Activated T-helper 1 cell treated with Interleukin-2 at 50 U/mL for 16 hours (primary cell): ENCODE measurements at places on chromosomes 3 and 15.
A peak's percentile ranks its signal among the peaks of the same experiment; 100 is the strongest.

DNA sequence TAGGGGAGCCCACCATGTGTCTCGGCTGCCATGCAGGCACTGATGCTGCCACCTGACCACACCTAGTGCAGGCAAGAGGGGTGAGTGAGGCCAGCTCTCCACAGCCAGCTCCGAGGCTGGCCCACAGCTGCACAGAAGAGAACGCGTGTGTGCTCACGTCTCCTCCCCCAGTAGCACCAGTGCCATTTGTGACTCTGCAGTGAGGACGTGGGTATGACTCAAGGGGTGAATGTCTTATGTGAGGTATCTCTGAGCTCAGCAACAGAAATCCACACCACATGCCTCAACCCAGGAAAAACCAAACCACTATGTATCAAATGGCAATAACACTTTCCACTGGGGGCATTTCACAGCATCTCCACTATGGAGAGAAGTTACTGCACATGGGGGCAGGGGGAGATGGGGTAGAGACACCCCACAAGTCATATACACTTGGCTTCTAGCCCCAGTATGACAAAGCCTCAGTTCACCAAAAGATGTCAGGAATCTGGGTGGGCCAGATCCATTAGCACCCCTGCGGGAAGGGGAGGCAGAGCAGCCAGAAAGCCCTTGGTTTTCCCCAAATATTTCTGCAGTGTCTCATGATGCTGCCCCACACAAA, 87.6 kb downstream of the LRIG1 start:
- no peak for DNase-seq

DNA sequence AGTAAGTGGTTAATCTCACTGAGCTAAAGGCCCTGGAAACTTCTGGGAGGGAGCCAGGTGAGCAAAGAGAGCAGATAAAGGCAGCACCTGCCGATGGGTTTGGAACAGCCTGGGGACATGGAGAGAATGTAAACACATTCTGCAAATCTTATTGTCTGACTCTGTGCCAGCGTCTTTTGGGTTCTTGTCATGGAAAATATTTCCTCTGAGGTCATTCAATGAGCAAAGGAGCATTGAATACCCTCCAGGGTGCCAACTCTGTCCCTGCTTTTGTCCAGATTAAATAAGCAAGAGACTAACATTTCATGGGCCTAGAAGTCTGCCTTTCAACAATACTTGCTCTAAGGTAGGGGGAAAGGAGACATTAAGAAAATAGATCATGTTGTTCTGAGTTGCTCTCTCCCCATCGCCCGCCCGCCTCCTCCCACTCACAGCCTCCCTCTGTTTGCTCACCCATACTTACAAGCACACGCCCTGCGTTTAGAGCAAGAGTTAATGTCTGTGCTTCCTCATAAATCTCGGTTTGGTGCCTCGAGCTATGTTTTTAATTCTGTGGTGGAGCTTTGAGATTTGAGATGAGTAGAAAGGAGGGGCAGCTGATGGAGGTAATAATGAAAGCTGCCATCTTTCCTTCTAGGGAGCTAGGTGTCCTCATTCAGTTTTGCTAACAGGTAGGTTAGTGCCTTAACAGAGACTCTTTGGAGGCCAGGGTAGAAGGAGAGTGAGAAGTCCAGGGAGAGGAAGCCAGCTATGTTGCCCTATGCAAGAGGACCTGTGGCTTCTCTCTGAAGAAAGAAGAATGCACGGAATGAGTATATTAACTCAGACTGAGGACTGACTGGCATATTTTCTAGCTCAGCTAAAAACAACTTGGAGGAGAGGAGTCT, 132.9 kb downstream of the TPRG1 start:
- no peak for DNase-seq

GRCh38 chr3:48919215-48920138, 835 bp downstream of the ARIH2 start:
- peak; percentile 25 for DNase-seq

- no peak for DNase-seq
Measured at GRCh38 chr3:95394286-95394685, 1331.4 kb downstream of the NSUN3 start.

DNA sequence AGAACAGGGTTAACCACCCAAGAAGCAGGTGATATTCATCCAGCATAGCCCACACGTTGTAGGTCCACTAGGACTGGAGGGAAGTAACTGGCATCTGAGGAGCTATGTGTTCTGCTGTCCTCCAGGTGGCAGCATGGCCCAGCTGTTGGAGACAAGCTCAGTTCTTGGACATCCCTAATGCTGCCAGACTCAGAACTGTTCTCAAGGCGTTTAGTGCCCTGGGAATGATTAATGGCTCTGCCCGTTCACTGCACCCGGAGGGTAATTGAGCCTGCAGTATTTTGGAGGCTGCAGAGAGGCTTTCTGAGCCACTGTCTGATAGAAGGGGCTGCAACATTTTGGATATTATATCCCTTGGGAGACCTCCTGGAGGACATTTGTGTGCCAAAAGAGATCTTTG, 521.3 kb upstream of the SEMA6D start:
- peak; percentile 4 for DNase-seq

GRCh38 chr3:174094669-174095068, 697.1 kb downstream of the NLGN1 start:
- DNase-seq, result no peak

DNA sequence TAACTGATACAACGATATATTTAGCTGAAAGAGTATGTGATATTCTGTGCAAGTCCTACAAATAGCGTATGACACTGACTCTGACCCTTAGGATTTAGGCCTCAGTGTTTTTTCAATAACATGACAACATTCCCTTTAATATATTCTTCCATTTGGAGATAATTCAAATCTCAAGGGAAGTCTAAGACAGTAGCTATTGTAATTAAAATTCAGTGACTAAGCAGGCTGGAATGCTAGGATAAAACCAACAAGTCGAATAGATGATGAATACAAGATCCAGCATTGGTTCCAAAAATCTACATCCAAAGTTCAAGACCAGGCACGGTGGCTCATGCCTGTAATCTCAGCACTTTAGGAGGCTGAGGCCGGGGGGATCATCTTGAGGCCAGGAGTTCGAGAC, 56.2 kb downstream of the QTRT2 start:
- DNase-seq, result no peak

GRCh38 chr3:123653221-123653682, 68.4 kb upstream of the HACD2 start:
- no peak for DNase-seq

DNA sequence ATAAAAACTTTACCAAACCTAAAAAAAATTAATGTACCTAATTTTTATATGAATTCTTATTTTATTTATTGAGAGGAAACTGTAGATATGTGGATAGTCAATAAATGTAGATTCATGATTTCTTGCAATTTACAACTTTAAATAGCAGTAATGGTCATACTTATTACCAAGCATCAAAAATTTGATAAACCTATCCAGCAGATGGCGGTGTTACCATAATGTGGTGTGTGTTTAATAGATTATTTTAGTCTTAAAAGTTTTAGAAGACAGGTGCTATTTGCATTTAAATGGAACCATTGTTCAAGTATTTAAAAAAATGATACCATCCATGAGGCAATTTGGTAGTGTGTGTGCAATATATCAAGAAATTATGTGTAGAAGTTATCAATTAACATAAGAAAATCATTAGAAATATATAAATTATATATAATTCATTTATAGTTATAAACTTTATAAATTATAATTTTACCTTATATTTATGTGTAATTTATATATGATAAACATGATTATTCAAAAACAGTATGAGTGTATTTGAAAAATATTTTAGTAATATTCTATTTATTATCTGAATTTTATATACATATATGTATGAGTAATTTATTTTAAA, 176.0 kb upstream of the BCHE start:
- no peak for DNase-seq

GRCh38 chr3:8456412-8456811, 45.2 kb upstream of the LMCD1 start:
- DNase-seq, result no peak

GRCh38 chr3:78967061-78967460, 800.7 kb downstream of the ROBO1 start:
- no peak for DNase-seq

DNA sequence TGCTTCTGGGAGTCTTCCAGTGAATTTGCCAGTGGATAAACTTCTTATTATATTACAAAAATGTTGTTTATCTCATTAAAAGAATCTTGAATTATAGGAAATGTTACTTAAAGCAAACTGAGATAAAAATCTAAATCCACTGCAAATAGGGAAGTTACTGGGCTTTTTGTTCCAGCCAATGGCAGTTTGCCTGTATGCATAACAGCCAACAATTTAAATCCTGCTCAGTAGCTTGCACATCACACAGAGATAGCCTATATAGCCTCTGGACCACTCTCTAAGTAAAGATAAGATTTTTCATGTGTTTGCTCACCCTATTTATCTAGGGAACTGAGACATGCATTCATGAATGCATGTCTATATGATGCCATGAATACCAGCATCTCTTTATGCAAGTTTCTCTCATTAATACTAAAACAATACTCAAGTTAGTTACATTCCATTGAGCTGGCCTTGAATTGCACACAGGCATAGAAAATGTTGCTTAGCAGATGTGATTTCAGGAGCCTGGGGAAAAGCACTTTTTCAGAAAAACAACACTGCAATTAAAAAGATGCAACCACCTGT, 92.1 kb upstream of the GPR149 start:
- no peak for DNase-seq

DNA sequence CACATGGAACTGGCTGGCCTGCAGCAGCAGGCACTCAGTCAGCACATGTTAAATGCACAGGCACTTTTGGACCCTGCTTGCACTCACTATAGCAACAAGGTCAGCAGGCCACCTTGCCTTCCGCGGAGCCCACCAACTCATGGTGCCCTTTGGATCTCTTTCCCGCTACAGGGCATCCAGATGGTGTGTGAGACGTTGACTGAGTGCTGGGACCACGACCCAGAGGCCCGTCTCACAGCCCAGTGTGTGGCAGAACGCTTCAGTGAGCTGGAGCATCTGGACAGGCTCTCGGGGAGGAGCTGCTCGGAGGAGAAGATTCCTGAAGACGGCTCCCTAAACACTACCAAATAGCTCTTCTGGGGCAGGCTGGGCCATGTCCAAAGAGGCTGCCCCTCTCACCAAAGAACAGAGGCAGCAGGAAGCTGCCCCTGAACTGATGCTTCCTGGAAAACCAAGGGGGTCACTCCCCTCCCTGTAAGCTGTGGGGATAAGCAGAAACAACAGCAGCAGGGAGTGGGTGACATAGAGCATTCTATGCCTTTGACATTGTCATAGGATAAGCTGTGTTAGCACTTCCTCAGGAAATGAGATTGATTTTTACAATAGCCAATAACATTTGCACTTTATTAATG, 85.0 kb downstream of the TGFBR2 start:
- no peak for DNase-seq

DNA sequence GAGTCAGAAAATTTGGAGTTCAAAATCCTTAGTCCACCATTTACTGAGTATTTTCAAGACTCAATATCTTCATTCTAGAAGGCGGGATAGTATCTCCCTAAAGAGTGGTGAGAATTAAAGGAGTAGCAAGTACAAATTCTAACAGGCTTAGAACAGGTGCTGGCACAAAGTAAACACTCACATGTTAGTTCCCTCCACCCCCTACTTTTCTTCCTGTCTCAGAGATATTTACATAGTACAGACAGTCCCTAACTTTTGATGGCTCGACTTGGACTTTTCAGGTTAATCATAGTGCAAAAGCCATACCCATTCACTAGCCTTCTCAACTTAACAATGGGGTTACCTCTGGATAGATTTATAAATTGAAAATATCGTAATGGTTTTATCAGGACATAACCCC, 476.2 kb upstream of the RASGRP1 start:
- DNase-seq, result no peak

GRCh38 chr3:61333192-61333961, 82.1 kb upstream of the FHIT start:
- no peak for DNase-seq

DNA sequence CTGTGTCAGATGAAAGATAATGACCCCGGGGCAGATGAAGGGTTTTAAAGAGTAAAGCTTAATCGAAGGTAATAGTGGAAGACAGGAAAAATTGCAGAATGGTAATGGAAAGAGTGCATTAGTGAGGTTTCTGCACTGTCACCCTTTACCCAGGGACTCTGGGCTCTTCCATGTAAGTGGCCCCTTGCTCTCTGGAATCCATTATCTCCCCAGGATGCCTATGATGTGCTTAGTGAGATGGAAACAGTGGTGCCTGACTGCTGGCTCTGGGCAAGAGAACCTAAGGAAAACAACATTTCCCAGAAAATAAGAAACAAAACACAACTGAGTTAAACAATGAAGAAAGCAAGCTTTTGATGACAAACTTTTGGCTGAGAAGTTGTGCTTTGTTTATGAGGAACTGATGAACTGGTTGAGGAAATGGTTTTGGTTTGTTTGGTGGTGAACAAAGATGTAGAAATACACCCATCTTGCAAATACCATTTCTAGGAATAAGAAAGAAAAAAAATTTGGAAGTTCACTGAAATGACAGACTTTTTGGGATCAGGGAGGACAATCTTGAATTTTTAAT, 119.9 kb upstream of the RASGRP1 start:
- no peak for DNase-seq

- DNase-seq, result no peak
Measured at GRCh38 chr15:49673861-49674260, 53.0 kb downstream of the DTWD1 start.

DNA sequence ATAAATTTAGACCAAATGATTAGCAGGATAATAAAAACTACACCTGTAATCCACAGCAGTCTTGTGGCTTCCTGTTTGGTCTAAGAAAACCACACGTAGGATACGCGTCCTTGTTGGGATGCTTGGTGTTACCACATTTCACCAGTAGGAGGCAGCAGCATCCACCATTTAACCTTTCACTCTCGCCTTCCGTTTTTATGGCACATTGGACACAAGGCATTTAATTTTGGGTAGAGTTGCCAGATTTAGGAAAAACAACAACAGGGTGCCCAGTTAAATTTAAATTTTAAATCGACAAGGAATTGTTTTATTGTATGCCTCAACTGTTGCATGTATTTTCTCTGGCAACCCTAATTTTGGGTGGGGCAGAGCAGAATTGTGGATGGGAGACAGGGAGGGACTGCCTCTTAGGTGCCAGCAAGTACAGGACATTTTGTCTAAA, 6.3 kb downstream of the LRRC31 start:
- peak; percentile 31 for DNase-seq

DNA sequence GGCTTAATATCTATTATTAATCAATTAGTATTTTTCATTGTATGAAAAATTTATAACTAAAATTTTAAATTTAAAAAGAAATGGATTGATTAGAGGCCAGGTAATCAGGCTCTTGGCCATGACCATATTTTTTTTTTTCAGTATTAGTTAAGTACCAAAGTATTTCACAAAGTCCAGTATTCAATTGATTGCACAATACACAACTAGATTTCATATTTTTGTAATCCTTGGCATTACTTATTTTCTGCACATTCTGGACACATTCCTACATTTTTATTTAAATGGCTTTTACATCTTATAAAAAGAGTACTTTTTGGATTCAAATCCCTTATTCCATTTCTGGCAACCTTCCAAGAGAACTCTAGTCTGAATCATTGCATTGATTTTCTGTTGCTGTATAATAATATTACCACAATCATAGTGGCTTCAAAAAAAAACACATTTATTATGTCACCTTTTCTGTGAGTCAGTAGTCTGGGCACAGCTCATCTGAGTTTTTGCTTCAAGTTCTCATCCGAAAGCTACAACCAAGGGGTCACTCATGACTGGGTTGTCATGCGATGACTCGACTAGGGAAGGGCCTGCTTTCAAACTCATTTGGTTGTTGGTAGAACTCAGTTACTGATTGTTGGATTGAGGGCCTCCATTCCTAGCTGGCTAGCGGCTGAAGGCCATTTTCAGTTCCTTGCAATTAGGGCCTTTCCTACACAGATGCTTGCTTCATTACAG, 90.7 kb downstream of the CNTN6 start:
- DNase-seq, result no peak

GRCh38 chr3:187997946-187998561, 155.9 kb upstream of the LPP start:
- no peak for DNase-seq
